Thymus (tissue), 14 donors: ENCODE measurements at places on chromosomes 1 and 21. TPM values are rescaled to one million over a fixed set of nuclear protein-coding genes. Genes with fewer than 3 reads are reported as not detected.

- no peaks in the 10 kb centered on the region for H3K27me3 ChIP-seq
- H3K4me3 ChIP-seq = peak overlapping the region; percentile 81
- peaks cover 16% of the 10 kb centered on the region for H3K4me1 ChIP-seq
Measured at GRCh38 chr1:36222481-36223380, 1.5 kb upstream of the THRAP3 start.

DNA sequence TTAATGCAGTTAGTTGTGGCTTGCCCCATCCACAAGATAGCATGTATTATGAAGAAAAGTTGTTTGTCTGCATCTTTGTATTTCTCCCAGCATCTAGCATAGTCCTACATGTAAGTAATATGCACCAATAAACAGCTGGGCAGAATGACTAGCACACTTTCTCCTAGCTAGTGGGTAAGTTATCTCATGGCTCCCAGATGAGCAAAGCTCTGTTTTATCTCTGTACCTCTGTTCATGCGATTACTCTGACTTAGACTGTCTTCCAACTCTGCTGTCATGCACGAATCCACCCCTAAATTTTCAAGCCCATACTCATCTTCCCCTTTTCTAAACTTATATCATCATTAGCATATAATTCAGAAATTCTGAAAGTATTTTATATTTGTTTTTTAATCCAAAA, 37.5 kb upstream of the KCTD3 start:
- no peaks in the 10 kb centered on the region for H3K4me1 ChIP-seq
- DNase-seq = no peak
- no peaks in the 10 kb centered on the region for H3K36me3 ChIP-seq
- H3K4me3 ChIP-seq = no peak overlapping the region

- H3K36me3 ChIP-seq = no peaks in the 10 kb centered on the region
- no peak overlapping the region for H3K27ac ChIP-seq
Measured at GRCh38 chr1:50700214-50700613, 259.9 kb downstream of the FAF1 start.

- DNase-seq = no peak
- no peak overlapping the region for H3K27ac ChIP-seq
- peaks cover 3% of the 10 kb centered on the region for H3K4me1 ChIP-seq
- H3K36me3 ChIP-seq = no peaks in the 10 kb centered on the region
- H3K4me3 ChIP-seq = no peak overlapping the region
- H3K27me3 ChIP-seq = no peaks in the 10 kb centered on the region
Measured at GRCh38 chr1:114320586-114320985, 166.9 kb upstream of the SYT6 start.

GRCh38 chr1:44294588-44295007, 60.5 kb downstream of the ERI3 start:
- H3K27me3 ChIP-seq = no peaks in the 10 kb centered on the region
- peaks cover 2% of the 10 kb centered on the region for H3K4me1 ChIP-seq
- no peak overlapping the region for H3K4me3 ChIP-seq
- DNase-seq = no peak
- H3K27ac ChIP-seq = no peak overlapping the region
- peaks cover 38% of the 10 kb centered on the region for H3K36me3 ChIP-seq

CDK11B gene
- 16.1 TPM for total RNA-seq

KRTAP12-3 gene
- not detected for total RNA-seq

ERICH3 gene
- total RNA-seq = 5.2 TPM

FCAMR gene
- 0.19 TPM for total RNA-seq

S100A1 gene
- 0.76 TPM for total RNA-seq

GBP7 gene
- total RNA-seq = 0.05 TPM

SEC16B gene
- 0.28 TPM for total RNA-seq
